Stimulated activated CD8-positive, alpha-beta memory T cell treated with anti-CD3 and anti-CD28 coated beads, Interleukin-7, amount 100 ng/mL, for 24 hours (primary cell): ENCODE measurements at places on chromosomes 12 and 14.

GRCh38 chr12:31828071-31828470 lies 99.2 kb upstream of the AMN1 start:
- DNase-seq: no peak

DNA sequence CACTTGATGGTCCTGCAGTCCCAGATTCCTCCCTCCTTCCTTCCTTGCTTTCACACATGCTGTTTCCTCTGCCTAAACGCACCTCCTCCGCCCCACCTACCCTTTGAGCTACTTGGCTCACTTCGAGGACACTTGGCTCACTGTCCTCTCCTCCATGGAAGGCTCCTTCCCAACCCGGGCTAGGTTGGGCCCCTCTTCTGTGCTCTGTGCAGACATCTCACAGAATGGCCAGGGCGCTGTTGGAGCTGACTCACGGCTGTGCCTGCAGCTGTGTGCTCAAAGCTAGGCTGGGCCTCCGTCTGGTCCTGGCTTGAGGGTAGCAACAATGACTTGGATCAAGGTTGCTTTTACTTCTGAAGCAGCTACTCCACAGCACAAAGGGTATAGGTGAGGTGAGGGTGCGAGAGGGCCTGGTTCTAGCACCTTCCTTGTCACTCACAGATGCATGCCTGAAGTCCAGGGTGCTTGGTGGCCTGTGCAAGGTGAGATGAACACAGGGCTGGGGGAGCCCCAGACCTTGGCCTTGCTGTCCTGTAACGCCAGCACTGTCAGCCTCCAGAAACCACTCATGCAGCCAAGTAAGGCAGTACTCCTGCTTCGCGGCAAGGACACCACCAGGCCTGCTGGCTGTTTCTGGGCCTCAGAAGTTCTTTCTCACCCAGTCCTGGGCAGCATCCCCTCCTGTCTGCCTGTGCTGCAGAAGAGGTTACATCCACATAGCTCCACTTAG lies 61.8 kb downstream of the GALNT16 start:
- no peak for DNase-seq

GRCh38 chr12:124588751-124589267 lies 21.4 kb upstream of the NCOR2 start:
- DNase-seq: no peak

- no peak for DNase-seq
These were observed 116.4 kb downstream of the EML1 start for GRCh38 chr14:99909513-99910064.

DNA sequence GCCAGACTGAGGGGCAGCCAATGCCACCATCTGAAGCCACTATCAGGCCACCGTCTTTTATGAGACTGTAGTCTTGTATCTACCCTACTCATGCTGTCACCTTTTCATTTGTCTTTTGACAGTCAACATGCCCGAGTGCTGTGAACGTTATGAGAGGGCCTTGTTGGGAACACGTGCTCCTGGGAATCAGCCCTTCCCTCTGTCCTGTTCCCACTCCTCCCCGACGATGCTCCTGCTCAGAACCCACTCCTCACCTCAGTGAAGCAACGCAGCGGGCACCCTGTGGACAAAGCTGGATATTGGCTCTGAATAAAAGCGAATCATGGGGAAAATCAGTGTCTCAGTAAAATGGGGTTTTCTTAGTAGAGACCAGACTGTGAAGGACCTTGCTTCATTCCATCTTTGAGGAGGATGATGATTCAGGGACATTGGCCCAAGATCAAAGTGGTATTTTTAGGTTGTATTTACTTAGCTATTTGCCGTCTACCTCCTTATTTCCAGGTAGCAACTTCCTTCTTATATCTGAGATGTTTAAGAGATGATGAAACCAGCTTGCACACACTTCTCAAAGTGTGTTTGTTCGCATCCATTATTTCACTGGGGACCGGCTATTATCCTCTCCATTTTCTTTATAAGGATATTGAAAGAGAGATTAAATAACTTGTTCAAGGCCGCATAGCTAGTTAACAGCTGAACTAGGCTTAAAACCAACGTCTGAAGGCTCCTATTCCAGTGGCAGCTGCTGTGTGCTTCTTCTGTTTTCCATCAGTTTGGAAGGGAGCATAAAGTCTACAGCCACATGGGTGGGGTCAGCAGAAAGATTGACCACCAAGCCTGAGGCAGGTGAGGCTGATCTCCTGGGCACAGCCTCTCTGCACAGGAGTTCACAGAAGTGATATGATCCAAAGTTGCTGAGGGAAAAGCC lies 43.9 kb upstream of the CTDSP2 start:
- no peak for DNase-seq

- no peak for DNase-seq
These were observed 489.0 kb downstream of the SNAPC1 start for GRCh38 chr14:62251237-62251636.
